ENCODE measurements at places on chromosomes 4 and X. TPM values are rescaled to one million over a fixed set of nuclear protein-coding genes. Genes with fewer than 3 reads are reported as not detected.

- DNase-seq, result no peak
Observed at GRCh38 chr4:6703786-6704185, 5.9 kb downstream of the MRFAP1L1 start.

DNA sequence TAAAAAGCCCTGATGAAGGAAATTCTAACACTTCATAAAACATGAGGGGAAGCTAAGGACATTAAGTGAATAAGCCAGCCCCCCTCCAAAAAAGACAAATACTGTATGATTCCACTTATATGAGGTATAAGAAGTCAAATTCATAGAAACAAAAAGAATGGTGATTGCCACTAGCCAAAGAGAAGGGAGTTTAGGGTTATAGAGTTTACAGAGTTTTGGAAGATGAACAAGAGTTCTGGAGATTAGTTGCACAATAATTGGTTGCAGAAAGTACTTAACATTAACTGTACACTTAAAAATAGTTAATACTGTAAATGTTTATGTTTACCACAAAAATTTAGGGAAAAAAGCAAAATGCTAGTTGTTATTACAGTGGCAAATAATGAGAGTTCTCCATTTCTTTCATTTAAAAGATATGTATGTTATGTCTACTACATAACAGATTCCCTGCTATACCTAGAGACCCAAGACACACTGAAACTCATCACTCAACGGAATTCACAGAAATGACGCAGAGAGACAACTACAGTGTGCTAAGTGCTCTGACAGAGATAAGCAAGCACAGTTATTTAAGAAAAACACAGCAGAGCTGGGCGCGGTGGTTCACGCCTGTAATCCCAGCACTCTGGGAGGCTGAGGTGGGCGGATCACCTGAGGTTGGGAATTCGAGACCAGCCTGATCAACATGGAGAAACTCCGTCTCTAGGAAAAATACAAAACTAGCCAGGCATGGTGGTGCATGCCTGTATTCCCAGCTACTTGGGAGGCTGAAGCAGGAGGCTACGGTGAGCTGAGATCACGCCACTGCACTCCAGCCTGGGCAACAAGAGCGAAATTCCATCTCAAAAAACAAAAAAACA lies 37.2 kb downstream of the EIF4E start:
- DNase-seq, result no peak

- no peak for DNase-seq
Observed at GRCh38 chrX:65674204-65674893, 6.9 kb downstream of the MSN start.

DNA sequence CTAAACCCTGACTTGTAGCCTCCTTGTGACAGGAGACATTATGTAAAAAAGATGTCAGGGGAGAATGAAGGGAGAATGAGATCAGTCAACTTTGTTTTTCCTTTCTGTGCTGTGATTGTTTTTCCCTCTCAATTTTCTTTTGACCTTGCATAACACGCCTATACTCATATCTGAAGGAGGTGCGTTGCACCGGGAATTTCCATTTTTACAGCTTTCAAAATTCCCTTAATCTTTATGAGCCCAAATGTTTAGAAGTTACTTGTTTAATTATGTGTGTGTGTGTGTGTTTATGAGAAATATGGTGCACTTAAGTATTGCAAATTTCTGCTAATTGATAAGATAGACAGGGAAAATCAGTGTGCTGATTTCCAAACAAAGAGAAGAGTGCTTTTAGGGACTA lies 21.6 kb downstream of the SYNPO2 start:
- no peak for DNase-seq

DNA sequence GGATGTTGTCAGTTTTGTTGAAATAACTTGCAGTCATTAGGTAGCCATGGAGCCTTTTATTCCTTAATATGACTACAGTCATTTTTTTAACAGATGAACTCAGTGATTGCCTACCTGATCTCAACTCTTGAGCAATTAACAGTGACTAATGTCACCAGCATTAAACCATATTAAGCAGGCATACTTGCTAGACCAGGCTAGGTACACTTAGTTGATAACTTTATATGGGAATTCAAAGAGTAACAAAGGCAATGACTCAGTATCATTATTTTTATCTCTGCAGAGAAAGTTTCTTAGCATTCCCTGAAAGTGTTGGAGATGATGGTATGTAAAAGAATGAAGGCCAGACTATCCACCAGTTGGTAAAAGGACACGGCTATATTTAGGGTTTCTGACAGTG lies at the start of gene C4orf54:
Gene C4orf54 (minus strand): TSS at position 31 of the 400 bp plus-strand sequence. CDS start 3,180 bp downstream, outside the sequence.
- DNase-seq, result no peak

- DNase-seq, result no peak
Observed at GRCh38 chr4:81454948-81455347, 16.8 kb downstream of the RASGEF1B start.

GRCh38 chr4:143329985-143330384 lies 6.7 kb upstream of the GAB1 start:
- no peak for DNase-seq

DNA sequence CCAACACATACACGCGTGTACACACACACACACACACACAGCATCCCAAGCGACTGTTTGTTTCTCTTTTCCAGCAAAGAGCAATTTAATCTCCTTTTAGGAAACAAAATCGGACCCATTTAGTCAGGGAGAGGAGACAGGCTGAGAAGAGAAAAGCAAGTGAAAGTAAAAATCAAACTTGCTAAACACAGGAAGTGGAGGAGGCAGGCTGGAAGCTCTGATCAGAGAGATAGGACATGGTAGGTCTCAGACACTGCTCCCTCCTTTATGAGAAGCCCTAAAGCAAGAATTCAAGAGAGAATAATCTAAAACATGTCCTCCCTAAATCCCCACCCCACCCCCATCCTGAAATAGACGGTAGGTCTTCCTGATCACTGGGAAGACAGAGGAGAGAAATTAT lies 62.3 kb downstream of the GPC3 start:
- no peak for DNase-seq

DNA sequence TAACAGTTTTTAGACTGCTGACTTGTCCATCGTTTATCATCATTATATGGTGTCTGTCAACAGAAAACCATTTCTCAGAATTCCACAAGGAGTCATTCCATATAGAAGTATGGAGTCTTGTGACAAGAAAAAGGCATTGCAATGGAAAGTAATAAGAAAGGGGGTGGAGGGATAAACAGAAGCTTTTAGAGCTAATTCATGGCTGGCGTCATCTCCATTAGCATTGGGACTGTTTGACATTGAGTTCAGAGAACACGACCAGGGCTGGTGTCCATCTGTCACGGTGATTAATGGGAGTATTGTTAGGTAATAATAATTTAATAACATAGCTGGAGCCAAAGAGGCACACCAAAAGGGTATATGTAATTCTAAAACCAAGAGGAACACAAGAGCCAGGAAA lies 101.9 kb upstream of the SFRP2 start:
- DNase-seq, result no peak

DNA sequence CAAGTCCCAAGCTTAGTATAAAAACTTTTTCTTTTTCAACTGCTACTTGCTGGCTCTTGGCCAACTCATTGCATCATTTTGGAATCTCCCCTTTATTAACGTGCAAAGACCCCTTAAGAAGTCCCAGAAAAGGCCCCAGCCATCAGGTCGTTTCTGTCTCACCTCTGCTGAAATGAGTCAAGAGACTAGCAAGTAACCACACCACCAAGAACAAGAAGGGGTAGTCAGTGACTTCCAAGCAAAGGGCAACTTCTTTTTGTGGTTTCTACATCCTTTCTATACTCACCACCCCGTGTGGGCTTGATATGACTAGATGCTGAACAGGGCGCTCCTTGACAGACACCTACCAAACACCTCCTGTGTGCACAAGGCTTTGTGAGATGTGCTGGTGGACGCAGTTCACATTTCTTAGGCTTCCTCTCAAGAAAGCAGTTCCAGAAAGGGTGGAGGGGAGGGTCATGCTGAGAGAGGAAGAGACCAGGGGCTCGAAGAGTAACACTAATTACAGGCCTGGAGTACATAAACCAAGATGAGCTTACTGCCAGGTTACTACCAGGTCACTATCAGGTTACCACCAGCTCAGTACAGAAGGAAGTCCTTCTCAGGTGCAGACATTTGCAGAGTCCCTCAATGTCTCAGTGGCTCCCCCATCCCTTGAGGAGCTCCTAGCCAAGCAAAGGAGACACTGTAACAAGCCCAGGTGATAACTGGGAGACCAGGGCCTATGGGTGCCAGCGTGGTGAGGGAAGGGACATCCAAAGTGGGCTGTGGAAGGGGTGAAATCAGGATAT lies 19.3 kb downstream of the JAKMIP1 start:
- no peak for DNase-seq

GRCh38 chr4:8324640-8325239 lies 55.2 kb downstream of the HTRA3 start:
- peak; percentile 54 for DNase-seq

DNA sequence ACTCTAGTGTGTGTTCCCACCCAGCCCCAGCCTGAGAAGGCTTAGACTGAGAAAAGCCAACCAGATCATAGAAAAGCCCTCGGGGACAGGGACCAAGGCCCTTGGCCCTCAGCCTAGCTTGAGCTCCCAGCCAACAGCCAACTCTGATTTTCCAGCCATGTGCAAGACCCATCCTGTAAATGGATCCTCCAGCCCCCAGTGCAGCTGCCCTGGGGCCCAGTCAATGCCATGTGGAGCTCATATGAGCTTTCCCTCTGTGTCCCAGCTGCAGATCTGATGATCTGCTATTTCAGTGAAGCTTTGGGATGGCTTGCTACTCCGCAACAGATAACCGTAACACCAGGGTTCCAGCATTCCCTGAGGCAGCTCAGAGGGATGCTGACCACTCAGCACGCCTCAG lies 40.5 kb upstream of the CDKN2AIP start:
- no peak for DNase-seq

GRCh38 chr4:152218576-152218975 lies 317.3 kb downstream of the FBXW7 start:
- DNase-seq, result no peak

GRCh38 chr4:4415107-4415805 lies 28.4 kb downstream of the NSG1 start:
- DNase-seq, result no peak

- no peak for DNase-seq
Observed at GRCh38 chr4:54433686-54434085, 204.6 kb downstream of the PDGFRA start.

- DNase-seq, result peak; percentile 78
Observed at GRCh38 chr4:119025916-119026661, 109.5 kb upstream of the MYOZ2 start.

- DNase-seq, result no peak
Observed at GRCh38 chrX:103386332-103386731, 10.0 kb downstream of the BEX3 start.

DNA sequence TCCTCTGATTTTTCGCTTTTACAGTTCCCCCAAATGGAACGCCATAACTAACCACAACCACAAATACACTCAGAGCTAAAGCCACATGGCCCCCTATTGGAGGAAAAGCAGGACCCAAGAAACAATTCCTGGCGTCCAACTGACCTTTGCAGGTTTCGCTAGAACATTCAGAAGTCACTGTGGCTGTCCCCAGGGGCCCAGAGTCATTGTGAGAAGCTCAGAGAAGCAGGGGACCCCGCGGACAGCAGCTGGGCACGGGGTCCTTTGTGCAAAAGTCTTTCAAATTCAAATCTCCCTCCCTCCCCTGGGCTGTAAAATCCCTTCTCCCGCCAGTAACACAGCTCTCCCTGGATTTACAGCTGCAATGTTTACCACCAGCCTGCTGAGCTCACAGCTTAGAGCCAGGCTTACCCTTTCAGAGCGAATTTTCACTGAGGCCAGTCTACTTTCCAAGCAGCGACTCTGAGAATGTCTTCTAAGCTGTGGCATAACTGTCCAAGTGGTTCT lies 214.8 kb downstream of the CRLF2 start:
- DNase-seq, result no peak

GRCh38 chr4:143581331-143581946 lies 67.9 kb downstream of the SMARCA5 start:
- DNase-seq, result no peak

DNA sequence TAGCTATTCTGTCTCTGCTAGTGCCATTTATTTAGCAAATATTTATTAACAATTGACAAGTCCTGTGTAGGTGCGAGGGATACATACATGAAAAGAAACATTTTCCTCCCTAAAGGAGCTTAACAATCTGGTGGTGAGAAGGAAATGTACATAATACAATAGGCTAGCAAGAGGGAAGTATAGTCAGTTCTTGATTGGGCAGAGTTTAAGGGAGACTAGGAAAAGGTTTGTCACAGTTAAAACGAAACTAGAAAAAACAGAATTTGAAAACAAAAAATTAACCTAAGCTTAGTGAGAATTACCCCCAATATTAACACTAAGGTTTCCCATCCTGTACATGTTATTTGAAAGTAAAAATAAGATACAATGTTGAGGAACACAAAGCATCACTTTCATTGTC lies 8.6 kb upstream of the MAML3 start:
- no peak for DNase-seq

IL13RA2 gene
- 0.44 TPM for total RNA-seq

CXorf65 gene
- not detected for total RNA-seq

RTL3 gene
- total RNA-seq, result 0.55 TPM

ART3 gene
- 75.6 TPM for total RNA-seq

CT83 gene
- not detected for total RNA-seq

NPFFR2 gene
- total RNA-seq, result not detected

CENPVL1 gene
- not detected for total RNA-seq

WDFY3 gene
- total RNA-seq, result 40.0 TPM

PRDM8 gene
- total RNA-seq, result 2.2 TPM

GAGE12E gene
- total RNA-seq, result not detected

MAGEE2 gene
- total RNA-seq, result not detected

CSAG1 gene
- total RNA-seq, result not detected

SPANXC gene
- total RNA-seq, result not detected

ABCG2 gene
- total RNA-seq, result 1.0 TPM

USP27X gene
- 2.4 TPM for total RNA-seq
